ENCODE measurements at places on chromosomes 5 and 9.

DNA sequence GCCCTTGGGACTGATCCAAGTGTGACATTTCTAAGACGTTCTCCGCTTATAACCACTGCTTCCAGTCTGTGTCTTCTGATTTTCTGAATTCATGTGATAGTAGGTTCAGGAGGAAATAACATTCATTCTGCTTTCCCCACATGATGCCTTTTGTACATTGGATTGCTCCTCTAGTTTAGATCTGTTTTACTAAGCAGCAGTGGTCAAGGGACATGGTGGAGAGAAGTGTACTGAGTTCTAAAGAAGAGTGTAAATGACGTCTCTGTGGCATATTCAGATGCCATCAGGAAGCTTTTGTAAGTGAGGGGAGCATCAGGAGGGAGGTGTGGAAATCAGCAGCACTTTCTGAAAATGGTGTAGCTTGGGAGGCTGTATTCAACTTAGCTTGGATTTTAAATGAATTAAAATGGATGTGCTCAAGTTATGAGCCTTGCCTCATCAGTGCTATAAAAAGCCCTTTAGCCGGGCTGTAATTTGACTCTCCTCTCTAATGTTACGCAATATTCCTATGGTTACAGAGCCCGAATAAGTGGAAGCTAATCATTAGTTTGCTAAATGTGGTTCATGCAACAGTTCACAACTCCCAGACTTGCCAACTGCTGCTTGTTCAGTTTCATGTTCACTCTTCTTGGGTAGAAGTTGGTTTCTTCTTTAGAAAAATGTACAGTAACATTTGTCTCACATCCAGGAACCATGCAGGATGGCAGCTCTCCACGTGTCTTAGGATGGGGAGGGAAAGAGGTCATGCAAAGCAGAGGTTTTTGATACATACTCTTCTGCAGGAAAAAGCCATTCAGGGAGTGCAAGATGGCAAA lies 281.3 kb downstream of the ARHGAP26 start:
- no peak for DNase-seq

GRCh38 chr9:13139641-13140171 lies 139.8 kb downstream of the MPDZ start:
- no peak for DNase-seq

DNA sequence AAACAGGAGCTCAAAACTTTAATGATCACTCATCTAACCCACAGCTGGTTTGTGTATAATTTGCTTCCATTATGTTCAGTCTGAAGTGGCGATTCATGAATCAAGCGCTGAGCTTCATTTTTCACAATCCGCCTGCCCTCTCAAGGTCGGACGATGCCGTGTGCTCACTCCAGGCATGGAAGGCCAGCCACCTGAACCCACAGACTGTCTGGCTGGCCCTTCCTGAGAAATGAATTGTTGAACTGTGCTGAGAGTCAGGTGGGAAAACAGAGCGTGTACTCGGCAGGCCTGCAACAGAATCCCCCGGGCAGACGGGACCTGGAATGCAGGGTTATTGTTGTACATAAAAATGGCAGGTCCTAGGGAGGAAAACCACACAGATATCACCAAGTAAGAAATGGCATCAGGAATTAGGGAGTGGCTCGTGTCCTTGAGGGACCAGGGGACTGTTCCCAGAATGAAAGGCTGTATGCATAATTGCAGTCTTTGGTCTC lies 375.7 kb downstream of the IRX2 start:
- DNase-seq = no peak

GRCh38 chr9:96305171-96305570 lies 3.2 kb upstream of the HSD17B3 start:
- no peak for DNase-seq

- DNase-seq = peak; percentile 29
Measured at GRCh38 chr5:135356522-135357318, 42.3 kb downstream of the MACROH2A1 start.

GRCh38 chr9:100686420-100686819 lies 108.5 kb downstream of the CAVIN4 start:
- no peak for DNase-seq

GRCh38 chr9:104993291-104993963 lies 65.5 kb upstream of the ABCA1 start:
- DNase-seq = no peak

DNA sequence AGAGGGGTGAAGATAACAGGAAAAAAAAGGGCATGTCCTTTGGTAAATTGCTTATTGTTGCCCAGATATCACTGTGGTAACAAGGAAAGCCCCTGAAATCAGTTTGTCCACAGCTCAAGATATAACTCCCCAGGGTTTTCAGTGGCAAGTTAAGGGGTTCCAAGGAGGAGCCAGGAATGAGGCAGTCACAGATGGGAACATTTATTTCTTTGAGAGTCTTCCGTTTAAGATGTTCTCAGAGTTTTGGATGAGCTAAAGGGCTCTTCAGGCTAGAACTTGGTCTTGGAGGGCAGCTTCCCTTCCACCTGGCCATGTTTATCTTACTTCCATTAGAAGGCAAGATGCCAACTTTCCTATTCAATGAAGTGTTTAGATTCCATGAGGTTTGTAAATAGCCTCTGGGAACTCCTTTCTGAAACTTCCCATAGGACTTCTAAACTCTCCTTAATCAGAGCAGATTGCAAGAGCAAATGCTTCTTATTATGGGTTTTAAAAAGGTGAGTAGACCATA lies 277.6 kb upstream of the TNC start:
- no peak for DNase-seq

DNA sequence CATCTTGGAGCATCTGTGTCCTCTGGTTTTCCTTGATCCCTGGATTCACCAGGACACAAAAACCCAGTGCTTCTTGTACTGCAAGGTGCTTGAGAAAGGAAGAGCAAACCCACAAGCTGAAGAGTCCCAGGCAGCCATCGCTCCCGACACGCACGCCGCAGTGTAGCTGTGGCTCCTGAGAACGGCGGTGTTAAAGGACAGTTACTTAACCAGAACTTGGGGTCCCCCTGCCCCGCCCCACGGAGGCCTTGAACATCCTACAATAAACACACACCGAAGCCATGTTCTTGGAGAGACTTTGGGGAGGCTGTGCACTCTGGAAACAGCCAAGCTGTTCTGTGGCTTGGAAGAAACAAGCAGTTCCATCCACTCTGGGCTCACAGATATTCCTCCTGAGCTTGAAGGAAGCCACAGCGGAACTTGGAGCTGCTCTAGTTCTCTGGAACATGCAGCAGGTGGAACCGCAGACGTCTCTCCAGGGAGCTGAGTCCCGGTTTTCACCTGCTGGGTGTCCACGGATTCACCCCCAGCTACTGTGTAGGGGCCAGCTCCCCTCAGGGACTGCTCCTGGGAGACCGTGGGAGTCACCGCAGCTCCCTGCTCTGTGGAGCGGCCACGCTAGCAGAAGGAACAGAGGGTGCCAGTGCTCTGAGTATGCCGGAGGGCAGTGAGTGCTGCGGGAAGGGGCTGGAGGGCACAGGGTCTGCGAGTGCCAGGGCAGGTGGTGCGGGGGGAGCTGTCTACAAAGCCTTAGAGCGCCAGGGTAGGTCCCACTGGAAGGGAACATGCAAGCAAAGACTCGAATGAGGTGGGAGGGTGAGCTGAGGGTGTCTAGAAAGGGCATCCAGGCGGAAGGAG lies 107.3 kb downstream of the ADAMTS2 start:
- DNase-seq = no peak

GRCh38 chr5:103003872-103004271 lies 116.1 kb downstream of the GIN1 start:
- no peak for DNase-seq

DNA sequence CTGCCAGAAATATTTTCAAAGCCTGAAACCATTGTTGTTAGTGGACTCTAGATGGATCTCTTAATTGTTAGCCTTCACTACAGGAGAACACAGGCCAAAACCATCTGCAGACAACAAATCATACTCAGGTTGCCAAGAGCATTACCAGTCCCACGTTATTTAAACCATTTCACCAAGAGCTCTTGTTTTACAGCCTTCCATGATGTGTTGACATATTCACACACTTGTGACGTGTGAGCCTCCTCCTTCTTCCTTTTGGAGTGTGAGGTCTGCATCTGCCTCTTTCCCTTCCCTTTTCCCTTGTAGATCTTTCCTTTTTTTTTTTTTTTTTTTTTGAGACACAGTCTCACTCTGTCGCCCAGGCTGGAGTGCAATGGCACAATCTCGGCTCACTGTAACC lies 279.0 kb downstream of the AUH start:
- no peak for DNase-seq

DNA sequence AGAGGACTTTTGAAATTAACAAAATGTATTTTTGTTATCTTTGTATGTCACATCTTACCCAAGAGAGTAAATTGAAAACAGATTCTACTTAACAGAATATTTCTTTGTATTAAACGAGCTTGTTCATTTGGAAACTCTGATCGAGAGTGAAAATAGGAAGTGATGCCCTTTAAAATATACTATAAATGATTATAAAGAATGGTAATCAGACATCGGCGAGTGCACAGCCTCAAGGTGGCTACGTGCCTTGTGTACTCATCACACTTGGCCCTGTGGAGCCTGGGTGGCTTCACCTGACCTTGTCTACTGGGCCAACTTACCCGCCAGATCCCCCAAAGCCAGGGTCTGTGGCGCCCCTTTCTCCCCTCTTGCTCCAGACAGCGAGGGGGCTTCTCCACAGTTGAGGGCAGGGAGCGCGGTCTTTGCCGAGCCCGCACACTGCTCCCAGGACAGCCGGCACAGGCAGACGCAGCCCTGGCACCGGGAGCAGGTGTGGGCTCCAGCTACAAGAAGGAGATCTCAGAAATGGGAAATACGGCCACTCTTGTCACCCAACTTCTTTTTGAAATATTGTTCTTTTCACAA lies 243.2 kb downstream of the CEMIP2 start:
- no peak for DNase-seq

DNA sequence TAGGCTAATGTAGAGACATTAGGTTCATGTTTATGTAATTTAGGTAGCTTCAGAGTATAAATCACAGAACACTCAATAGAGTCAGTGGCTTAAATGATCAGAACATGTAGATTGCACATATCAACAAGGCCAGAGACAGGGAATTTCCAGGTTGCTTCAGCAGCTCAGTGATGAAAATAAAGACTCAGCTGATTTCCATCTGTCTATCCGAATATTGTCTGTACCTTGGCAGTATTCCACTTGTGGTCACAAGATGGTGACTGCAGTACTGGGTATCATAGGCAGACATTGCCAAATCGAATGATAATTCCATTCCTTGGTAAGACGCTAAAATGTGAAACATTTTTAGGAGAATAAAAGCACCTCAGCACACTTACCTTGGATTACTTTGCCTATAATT lies 702.2 kb downstream of the MAT2B start:
- no peak for DNase-seq

- no peak for DNase-seq
Measured at GRCh38 chr5:109558952-109559351, 130.8 kb upstream of the MAN2A1 start.

- DNase-seq = no peak
Measured at GRCh38 chr9:136016572-136017288, 55.6 kb upstream of the UBAC1 start.

GRCh38 chr9:135355521-135356011 lies 124.0 kb upstream of the PPP1R26 start:
- no peak for DNase-seq

- peak; percentile 73 for DNase-seq
Measured at GRCh38 chr5:91225848-91226686, 157.1 kb downstream of the ARRDC3 start.

GRCh38 chr9:81621118-81621517 lies 68.2 kb downstream of the TLE1 start:
- DNase-seq = no peak

DNA sequence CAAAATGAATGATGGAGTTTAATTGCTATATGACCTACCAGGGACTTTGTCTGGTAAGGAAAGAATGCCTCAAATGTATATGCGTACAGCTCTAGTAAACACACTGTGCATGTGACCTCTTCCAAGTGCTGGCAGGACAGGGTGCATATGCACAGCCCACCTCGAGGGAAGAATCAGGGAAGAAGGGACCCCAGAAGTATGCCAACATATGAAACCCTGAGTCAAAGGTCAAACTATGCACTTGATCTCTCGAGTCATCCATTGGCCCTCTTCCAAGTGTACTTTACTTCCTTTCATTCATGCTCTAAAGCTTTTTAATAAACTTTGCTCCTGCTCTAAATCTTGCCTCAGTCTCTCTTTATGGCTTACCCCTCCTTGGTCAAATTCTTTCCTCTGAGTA lies 804.6 kb upstream of the COX7C start:
- no peak for DNase-seq

GRCh38 chr9:70569070-70569772 lies 154.8 kb upstream of the KLF9 start:
- DNase-seq = no peak

GRCh38 chr5:139246394-139246793 lies 47.1 kb upstream of the MATR3 start:
- peak; percentile 75 for DNase-seq

GRCh38 chr9:13377171-13377925 lies 97.9 kb upstream of the MPDZ start:
- no peak for DNase-seq

DNA sequence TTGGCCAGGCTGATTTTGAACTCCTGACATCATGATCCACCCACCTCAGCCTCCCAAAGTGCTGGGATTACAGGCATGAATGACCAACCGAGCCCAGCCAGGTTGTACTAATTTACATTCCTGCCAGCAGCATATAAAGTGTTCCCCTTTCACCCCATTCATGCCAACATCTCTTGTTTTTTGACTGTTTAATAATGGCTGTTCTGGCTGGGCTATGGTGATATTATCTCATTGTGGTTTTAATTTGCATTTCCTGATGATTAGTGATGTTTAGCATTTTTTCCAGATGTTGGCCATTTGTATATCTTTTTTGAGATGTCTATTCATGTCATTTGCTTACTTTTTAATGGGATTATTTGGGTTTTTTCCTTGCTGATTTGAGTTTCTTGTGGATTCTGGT lies 87.3 kb downstream of the INVS start:
- DNase-seq = no peak

GRCh38 chr5:94153736-94154450 lies 412.5 kb upstream of the POU5F2 start:
- DNase-seq = no peak

- DNase-seq = no peak
Measured at GRCh38 chr9:27572061-27572460, 1.2 kb downstream of the C9orf72 start.

GRCh38 chr5:26553079-26553478 lies 485.3 kb downstream of the CDH9 start:
- no peak for DNase-seq

GRCh38 chr5:133916914-133917313 lies 51.5 kb downstream of the C5orf15 start:
- no peak for DNase-seq

DNA sequence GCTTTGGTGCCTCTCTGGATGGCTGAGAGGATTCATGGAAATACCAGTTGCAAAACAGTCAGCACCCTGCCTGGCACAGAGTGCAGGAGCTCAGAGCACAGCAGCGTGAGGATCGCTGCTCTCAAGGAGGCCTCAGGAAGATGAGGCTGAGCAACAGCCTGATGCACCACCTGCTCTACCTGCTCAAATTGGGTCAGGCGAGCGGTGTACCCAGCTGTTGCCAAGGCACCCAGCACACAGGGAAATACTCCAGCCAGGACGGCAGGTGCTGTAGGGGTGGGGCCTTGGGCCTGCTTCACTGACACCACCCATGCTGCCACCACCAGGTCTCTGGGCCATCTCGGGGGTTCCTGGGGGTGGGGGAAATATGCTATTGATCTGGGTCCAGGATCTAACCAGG lies 4.3 kb downstream of the EEIG1 start:
- no peak for DNase-seq

GRCh38 chr5:131536850-131537448 lies 98.1 kb downstream of the RAPGEF6 start:
- no peak for DNase-seq
